ENCODE measurements at places on chromosomes 2 and 18.

- DNase-seq = no peak
These were observed 114.0 kb upstream of the GLS start for GRCh38 chr2:190766595-190766994.

GRCh38 chr2:160582490-160583145, 89.0 kb upstream of the RBMS1 start:
- peak; percentile 72 for DNase-seq

DNA sequence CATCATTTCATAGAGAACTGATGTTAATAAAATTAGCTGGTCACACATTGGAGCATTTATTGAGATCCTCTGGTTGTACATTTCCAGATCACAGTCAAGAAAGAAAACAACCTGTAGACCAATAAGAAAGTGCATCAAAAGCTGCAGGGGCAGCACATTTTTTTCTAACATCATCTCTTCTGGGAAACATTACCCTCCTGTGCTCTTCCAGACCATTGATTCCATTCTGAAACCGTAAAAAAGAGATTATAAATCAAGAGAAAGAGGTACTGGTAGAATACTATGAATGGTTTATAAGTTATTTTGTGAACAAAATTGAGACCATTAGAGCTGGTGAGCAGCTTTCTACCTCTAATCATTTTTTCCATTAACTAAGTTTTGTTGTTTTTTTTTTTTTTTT, 1548.2 kb upstream of the CELF4 start:
- DNase-seq = no peak

- DNase-seq = peak; percentile 98
These were observed 2.7 kb downstream of the PER2 start for GRCh38 chr2:238285653-238286082.

GRCh38 chr2:240196716-240197461, 56.4 kb upstream of the OTOS start:
- DNase-seq = no peak

DNA sequence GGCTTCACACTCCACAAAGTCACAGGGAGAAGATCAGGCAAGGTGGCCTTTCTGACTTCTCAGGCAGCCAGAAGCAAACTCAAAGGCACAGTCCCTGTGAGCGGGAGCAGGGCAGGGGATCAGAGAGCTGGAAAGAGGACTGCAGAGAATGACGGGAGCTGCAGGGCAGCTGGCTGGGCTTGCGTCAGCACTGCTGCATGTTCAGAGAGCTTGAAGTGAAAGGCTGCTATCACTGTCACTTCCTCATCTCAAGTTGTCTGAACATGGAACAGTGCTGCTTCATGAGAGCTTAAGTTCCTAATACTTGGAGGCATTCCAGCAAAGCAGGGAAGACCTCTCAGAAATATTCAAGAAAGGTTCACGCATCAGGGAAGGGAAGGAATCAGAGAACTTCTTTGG, 20.4 kb downstream of the TGFBRAP1 start:
- peak; percentile 39 for DNase-seq

DNA sequence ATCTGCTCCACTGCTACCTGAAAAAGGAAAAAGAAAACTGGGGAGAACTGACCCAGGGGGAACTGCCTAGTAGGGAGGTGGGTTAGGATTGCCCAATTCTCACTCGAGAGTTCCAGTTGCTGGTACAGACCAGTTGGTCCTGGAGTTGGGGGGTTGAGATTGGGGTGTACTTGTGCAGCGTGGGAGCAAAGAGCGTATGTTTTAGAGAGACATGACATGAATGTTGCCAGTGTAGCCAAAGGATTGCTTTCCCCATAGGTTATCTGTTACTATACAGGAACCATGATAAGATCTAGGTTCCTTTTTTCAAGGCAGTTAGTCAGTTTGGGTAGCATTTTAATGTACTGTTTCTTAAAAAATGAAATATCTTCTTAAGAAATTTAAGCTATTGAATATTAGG, 68.6 kb downstream of the APLF start:
- DNase-seq = no peak

DNA sequence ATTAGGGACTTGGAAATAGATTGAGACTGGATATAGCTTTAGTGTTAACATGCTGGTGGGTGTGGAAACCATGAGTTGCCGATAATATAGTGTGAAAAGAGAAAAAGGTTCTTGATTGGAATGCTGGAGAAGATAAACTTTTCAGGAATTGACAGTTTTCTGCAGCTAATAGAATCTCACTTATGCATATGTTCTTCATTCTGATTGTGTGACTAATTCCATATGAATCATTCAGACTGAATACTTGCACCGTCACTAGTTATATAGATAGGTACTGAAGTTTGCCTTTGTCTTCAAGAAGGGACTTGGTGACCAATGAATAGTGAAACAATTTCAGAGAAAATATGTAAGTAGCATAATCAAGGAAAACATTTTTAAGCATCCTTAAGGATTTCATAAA, 225.7 kb upstream of the FOSL2 start:
- DNase-seq = no peak

DNA sequence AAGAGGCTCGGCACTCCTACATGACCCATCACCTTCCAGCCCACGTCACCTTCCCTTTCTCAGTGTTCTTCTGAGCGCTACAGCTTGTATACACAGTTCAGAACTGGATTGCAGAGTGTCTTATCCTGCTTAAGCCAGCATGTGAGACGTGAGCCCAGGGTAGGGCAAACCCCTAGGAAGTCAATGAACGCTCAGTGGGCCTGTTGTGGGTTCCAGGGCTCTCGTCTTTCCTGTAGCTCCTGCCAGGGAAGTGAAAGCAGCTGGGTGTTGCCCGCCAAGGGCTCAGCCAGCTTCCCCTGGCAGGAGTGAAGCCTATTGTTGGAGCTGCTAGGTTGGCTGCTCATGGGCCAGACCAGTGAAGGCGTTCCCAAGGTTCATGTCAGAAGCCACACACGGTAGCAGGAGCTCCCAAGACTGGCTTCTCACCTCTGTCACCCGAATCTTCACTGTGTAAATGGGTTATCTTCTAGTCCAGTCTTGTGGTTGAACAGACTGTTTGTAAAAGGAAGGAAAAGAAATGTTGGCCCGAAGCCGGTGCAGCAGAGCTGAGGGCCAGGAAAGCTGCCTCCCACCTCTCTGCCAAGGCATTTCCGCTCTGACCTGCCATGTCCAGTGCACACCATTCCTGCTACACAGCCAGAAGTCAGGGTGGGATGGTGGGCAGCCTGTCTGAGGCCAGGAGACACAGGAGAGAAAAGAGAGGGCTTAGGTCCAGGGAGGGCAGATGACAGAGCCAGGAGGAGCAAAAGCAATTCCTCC, 69.6 kb upstream of the RMDN2 start:
- DNase-seq = no peak

GRCh38 chr2:134207589-134208209, 46.2 kb upstream of the MGAT5 start:
- peak; percentile 76 for DNase-seq

DNA sequence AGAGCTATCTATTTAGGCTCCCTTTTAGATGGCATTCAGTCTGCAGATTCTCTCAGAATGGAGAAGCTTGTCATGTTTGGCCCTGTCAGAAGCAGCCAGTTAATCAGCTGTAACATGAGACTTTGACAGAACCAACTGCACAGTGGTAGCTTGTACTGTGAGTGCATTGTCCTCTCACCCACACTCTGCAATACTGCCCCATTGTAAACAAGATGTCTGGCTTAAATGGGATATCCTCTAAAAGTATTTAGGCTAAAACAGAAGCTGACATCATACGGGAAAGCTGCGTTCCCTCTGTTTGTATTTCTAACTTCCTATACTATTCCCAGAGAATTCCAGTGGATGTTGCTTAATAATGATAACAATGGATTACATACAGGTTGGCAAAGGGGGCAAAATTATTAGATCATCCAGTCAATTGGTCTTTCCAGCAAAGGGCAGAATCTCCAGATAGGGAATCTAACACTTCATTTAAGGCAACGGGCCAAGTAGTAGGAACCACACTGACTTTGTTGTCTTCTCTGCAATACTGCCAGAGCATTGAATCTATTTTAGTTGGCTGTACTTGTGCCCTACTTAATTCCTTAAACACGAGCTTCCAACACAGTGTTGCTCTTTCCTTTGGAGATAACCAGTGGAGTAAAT, 15.4 kb upstream of the STAT4 start:
- DNase-seq = peak; percentile 62

DNA sequence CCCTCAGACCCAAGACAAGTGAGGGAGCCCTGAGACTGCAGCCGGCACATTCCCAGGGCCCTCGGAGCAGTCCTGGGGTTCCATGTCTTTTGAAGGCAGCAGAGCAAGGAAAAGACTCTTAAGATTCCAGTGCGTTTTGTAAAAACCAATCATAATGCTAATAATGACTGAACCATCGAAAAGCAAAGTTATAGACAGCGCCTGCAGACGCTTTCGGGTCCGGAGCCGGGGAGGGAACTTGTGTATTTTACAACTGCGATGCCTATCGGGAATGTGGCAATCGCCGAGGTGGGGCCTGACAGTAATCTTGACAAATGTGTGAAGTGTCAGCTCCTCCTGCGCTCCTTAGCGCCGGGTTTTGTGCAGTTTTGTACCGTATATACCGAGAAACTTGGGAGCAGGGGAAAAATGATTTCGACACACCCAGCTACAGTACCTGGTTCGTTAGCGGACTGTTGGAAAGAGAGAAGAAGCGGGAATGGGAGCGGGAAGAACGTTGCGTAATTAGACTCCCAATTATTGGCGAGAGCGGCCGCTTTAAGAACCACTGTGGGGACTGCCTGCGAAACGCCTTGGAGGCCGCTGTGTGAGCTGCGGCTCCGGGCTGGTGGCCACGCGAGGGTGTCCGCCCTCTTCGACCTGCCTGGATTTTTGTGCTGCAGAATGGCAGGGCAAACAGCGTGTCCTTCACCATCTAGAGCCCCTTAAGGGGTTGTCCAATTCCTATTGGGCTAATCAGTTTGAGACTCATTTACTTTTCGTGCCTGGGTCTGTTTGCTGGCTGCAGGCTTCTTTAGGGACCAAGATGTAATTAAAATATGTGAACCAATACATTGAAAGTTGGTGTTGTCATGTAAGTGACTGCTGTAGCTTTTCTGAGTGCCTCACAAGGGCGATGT, 2.4 kb downstream of the EPAS1 start:
- DNase-seq = peak; percentile 93

GRCh38 chr2:181063696-181064095, 83.3 kb downstream of the UBE2E3 start:
- no peak for DNase-seq

DNA sequence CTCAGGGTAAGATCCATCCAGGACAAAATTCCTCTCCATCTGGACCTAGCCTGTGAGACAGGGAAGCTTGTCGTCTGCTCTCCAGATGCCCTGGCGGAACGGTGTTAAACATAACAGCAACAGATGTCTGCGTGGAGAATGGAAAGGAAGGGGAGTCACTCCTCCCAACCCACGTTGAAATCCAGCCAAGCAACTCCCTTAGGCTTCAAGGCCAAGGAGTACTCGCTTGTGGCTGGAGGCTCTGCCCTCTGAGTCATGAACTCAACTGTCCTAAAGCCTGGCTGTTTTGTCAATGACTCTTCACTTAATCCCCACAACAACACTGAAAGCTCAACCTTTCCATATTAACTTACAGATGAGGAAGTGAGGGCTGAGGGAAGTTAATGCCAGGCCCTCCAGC, 42.2 kb downstream of the TPO start:
- peak; percentile 23 for DNase-seq

GRCh38 chr18:59787998-59788790, 91.0 kb upstream of the CCBE1 start:
- peak; percentile 76 for DNase-seq

- peak; percentile 49 for DNase-seq
These were observed 49.9 kb upstream of the RAB6C start for GRCh38 chr2:129929321-129930290.

GRCh38 chr2:195823206-195823605, 166.2 kb downstream of the SLC39A10 start:
- no peak for DNase-seq

DNA sequence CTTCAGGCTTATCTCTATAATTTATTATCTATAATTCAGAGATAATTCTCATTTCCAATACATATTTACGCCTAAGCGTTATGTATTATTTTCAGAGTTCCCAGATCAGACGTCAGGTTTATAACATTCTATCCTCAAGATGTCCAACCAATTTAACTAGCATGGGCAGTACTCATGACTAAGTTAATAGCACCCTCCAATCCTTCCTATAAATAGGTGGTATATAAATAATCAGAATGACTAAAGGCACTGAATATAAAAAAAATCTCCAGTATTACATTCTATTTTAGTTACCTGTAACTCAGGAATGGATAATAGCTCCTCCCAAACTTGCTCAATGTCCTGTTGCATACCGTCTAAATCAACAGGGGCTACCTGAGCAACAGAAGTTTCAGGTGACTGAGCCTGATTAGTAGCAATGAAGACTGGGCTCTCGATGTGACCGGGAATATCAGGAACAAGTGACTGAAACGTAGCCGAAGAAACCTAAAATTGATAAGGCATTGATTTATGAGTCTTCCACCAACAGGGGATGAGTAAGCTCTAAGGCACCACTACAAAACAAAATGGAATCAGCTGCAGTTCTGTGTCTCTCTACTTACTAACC, 19.6 kb downstream of the HNRNPA3 start:
- DNase-seq = no peak
